ENCODE measurements at places on chromosomes 12 and 14. TPM values are rescaled to one million over a fixed set of nuclear protein-coding genes. Genes with fewer than 3 reads are reported as not detected.

KLRK1 gene
- total RNA-seq, result 0.52 TPM

FLVCR2 gene
- 7.3 TPM for total RNA-seq

C14orf39 gene
- total RNA-seq, result 2.1 TPM

ARID2 gene
- total RNA-seq, result 43.3 TPM

AKAP5 gene
- 0.52 TPM for total RNA-seq

POTEM gene
- total RNA-seq, result not detected

CNPY2 gene
- total RNA-seq, result 25.1 TPM

EIF2S3B gene
- 1.0 TPM for total RNA-seq

TSPAN19 gene
- not detected for total RNA-seq

USP44 gene
- 1.0 TPM for total RNA-seq

NAV3 gene
- total RNA-seq, result 32.9 TPM

EPS8 gene
- 27.7 TPM for total RNA-seq

GALNT6 gene
- 1.6 TPM for total RNA-seq

PIWIL1 gene
- not detected for total RNA-seq

FAM186B gene
- not detected for total RNA-seq

TEX52 gene
- total RNA-seq, result not detected

KLRG1 gene
- total RNA-seq, result 3.7 TPM

RAB15 gene
- 8.4 TPM for total RNA-seq

PRKD1 gene
- 30.3 TPM for total RNA-seq

LMO3 gene
- total RNA-seq, result 2.6 TPM

KRT74 gene
- total RNA-seq, result not detected

CELA1 gene
- total RNA-seq, result not detected

PRIMA1 gene
- 0.52 TPM for total RNA-seq

DPPA3 gene
- total RNA-seq, result not detected

CLEC1A gene
- total RNA-seq, result 1.0 TPM

RNASE1 gene
- 113 TPM for total RNA-seq

MYO1H gene
- total RNA-seq, result not detected

BATF gene
- total RNA-seq, result 1.0 TPM

KLRC2 gene
- 1.0 TPM for total RNA-seq

DHRS4L2 gene
- 8.9 TPM for total RNA-seq

KRT85 gene
- total RNA-seq, result 0.52 TPM

VWF gene
- total RNA-seq, result 58.5 TPM

EMC9 gene
- total RNA-seq, result 12.0 TPM

ADAM21 gene
- not detected for total RNA-seq

KRT72 gene
- total RNA-seq, result not detected

PRR4 gene
- total RNA-seq, result 2.6 TPM

TROAP gene
- total RNA-seq, result 3.1 TPM

HRK gene
- total RNA-seq, result 0.52 TPM

RNU4-1 gene
- under 0.01 TPM for total RNA-seq

CAMKK2 gene
- 12.5 TPM for total RNA-seq

TMEM121 gene
- total RNA-seq, result 3.1 TPM

SGPP1 gene
- 13.0 TPM for total RNA-seq

LBHD2 gene
- total RNA-seq, result not detected

TAS2R42 gene
- not detected for total RNA-seq

Data from skeletal muscle tissue (tissue), 5 donors.